Epithelial cell of proximal tubule (primary cell): ENCODE measurements at places on chromosomes 3 and 15. TPM values are rescaled to one million over a fixed set of nuclear protein-coding genes. Genes with fewer than 3 reads are reported as not detected.

GRCh38 chr3:195250473-195251251 lies 20.3 kb downstream of the XXYLT1 start:
- no peak for DNase-seq

GRCh38 chr3:123778991-123779622 lies 105.0 kb downstream of the MYLK start:
- DNase-seq = no peak

GRCh38 chr3:153277029-153277428 lies 115.0 kb downstream of the RAP2B start:
- DNase-seq = no peak

DNA sequence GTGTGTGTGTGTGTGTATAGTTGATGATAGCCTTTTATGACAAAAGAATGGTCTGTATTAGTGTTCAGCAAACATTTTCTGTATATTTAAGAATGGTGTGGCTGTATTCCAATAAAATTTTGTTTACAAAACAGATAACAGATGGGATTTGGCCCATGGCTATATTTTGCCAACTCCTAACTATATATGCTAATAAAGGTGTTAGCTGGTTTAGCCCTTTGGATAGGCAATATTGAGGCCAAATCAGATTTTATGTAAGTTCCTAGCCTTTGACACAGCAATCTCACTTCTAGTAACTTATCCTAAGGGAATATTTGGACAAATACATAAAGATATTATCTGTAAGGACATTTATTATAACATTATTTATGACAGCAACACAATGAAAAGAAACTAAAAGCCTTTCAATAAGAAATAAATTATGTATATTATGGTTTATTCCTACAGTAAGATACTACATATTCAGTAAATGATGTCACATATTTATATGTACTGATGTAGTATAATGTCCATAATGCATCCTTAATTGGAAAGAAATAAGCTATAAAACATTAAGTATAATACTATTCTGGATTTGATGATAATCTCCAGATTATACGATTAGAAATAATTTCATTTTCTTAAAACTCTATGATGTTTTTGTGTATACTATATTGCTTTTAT lies 264.0 kb downstream of the RBMS3 start:
- DNase-seq = no peak

DNA sequence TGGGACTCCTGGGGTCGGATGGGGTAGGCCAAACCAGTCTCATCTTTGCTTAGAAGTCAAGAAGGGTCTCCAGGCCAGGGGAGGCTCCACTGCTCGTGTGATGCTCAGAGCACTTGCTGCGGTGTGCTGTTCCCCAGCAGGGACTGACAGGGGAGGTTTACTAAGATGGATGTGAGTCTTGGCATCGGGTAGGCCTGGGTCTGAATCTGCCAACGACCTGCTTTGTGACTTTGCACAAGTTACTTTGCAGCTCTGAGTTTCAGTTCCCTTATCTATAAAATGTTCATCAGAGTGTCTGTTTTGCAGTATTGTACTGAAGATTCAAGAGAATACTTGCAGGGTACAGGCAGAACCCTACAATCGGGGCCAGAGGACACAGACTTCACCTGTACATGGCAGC lies 17.3 kb upstream of the CDCP1 start:
- no peak for DNase-seq

DNA sequence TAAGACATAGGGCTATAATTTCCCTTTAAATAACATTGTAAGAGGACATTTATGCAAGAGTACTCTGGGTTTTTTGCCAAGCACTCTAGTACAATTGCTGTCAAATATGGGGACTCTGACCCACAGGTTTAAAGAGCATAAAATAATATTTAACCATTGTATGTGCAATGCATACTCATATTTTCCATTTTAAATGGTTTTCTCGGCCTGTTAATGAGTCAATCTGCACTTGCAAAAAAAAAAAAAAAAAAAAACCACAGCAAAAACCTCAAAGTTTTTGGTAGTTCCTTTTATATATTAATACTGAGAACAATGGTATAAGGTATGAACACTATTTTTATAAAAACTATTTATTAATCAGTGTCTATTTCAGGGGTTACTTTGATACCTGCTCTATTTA lies 304.0 kb upstream of the CBLB start:
- DNase-seq = no peak

- no peak for DNase-seq
Observed at GRCh38 chr3:134222835-134223234, 27.8 kb downstream of the RYK start.

GP9 gene
- not detected in 2 replicates for total RNA-seq
